ENCODE measurements at places on chromosomes 3 and 15.

DNA sequence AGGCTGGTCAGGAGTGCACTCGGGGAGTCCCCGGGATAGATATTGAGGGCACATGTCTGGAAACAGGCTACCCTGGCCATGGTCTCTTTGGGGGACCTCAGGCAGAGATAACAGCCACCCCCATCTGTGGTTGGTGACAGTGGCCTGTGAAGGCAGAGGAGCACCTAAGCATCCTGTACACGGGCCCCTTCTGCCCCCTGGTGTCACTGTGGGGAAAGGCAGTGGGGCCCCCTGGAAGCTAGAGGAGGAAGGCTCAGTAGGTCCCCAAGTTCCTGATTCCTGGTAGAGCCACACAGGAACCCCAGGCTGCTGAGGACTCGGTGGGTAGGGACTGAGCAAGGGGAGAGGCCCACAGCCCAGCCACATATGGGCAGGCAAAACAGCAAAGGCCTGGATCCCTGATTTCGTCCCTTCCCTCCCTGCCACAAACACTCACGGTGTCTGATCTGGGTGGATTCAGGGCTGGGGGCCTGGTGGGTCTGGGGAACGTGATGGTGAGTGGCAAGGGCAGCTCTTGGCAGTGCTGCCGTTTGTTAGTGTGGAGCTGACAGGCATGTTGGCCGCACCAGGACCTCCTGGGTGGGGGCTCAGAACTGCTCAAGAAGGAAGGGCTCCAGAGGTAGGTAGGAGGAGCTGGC is 14.1 kb upstream of the CXCR6 start:
- DNase-seq: no peak

GRCh38 chr15:100716456-100717085 is 114.2 kb downstream of the ASB7 start:
- DNase-seq: no peak

GRCh38 chr3:17144665-17144993 is 259.9 kb downstream of the PLCL2 start:
- DNase-seq: no peak

DNA sequence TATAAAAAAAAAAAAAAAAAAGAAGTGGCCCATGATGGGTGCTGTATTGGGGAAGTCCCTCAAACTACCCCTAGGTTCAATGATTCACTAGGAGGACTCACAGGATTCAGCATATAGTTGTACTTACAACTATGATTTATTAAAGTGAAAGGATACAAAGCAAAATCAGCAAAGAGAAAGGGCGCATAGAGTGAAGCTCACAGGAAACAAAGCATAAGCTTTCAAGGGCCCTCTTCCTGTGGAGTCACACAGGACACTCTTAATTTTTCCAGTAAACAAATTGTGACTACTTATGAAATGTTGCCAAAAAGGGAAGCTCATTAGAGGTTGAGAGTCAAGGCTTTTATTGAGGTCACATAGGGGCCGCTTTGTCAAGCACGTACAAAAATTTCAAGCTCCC is 153.7 kb upstream of the GAP43 start:
- DNase-seq: no peak

DNA sequence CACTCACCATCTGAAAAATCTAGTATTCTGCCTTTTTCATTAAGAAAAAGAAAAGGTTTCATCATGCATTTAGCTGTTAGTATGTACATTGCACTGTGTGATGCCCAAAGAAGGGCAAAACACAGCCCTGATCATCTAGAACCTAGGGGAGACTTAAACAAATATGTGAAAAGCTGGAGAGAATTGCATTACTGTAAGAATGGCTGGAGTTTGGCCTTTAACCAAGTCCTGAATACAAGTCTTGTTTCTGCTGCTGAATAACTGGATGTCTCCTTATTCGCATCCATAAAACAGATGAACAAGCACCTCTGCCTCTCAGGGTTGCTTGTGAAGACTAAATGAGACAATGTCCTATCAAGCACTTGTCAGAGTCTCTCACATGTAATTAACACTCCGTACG is 233.4 kb upstream of the LRTM1 start:
- no peak for DNase-seq

GRCh38 chr3:134640872-134641470 is 9.9 kb downstream of the KY start:
- DNase-seq: peak; percentile 43

DNA sequence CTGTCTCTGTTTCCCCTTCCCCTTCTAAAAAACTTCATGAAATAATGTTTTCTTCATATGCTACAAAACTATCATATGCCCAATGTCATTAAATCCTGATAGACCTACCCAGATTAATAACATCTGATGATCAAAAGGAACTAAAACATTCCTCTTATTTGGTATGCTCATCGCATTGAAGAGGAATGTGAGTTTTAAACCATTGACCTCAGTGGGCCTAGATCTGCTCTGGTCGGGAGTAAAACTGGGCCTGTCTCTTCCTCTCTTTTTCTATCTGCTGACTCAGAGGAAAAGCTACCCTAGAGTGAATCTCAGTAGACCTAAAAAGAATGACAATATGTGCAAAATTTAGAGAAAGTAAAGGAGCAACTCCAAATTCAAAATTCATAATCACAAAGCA is 275.8 kb downstream of the SATB1 start:
- no peak for DNase-seq

GRCh38 chr15:84982301-84982920 is 755 bp downstream of the PDE8A start:
- no peak for DNase-seq

DNA sequence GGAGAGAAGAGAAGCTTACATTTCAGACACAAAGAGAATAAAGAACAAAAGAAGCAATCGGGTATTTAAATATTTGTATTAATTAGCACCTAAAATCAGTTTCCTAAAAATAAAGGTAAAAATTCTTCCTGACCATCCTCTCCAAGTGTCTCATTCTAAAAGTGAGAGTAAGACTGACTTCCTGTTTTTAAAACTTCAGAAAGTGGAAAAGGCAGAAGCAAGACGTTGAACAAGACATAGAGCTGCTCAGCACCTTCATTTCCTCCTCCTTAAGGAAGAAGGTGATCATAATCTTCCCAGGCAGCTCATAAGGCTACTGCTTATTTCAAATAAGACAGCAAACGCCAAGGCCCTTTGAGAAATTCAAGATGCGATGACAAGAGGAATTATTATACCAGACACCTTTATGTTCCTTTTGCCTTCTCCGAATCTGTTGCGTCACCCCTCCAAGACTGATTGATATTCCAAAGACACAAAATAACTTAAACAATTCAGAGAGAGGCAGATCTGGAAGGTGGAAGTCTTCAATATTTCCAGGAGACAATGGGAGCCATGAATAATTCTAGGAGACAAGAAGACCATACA is 238.8 kb upstream of the TLE3 start:
- DNase-seq: no peak

- no peak for DNase-seq
Measured at GRCh38 chr15:67305506-67305905, 50.9 kb downstream of the IQCH start.

- DNase-seq: no peak
Measured at GRCh38 chr3:177830411-177830849, 633.1 kb upstream of the TBL1XR1 start.

GRCh38 chr3:28150465-28151206 is 90.8 kb upstream of the CMC1 start:
- DNase-seq: no peak

- no peak for DNase-seq
Measured at GRCh38 chr3:56725175-56725574, 42.1 kb upstream of the TASOR start.

DNA sequence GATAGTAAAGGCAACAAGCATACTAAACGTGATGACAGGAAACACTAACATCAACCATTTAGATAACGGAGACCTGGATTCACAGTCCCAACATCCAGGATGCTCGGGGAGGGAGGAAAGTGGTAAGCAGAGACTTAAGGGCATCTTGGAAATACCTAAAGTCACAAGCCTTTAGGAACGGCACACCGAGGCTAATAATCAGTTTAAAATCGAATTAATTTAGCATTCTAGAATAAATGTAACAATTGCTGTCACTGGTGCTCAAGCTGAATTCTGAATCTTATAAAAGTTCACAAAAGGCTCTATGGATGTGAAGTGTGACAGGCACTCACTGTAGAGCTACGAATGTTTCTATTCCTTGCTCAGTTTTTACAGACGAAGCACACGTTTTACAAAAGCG is 1.3 kb downstream of the CD47 start:
- no peak for DNase-seq

GRCh38 chr15:36152936-36153335 is 426.5 kb upstream of the CDIN1 start:
- no peak for DNase-seq

DNA sequence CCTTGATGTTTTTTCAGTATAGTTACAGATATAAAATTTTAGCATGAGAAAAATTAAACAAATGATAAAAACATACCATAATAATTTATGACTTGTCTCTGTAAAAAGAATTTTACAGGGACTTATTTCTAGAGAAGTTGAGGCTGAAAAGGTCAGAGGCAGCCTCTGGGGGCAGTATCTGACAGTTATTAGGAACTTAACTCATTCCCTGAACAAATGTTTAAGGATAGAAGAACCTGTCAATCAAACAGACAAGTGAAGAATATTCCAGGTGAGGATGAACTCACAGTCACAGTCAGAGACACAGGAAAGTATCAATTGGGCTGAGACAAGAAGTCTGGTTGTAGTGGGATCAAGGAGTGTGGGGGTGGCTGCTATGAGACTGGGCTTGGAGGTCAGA is 7.3 kb downstream of the MYLK start:
- no peak for DNase-seq

DNA sequence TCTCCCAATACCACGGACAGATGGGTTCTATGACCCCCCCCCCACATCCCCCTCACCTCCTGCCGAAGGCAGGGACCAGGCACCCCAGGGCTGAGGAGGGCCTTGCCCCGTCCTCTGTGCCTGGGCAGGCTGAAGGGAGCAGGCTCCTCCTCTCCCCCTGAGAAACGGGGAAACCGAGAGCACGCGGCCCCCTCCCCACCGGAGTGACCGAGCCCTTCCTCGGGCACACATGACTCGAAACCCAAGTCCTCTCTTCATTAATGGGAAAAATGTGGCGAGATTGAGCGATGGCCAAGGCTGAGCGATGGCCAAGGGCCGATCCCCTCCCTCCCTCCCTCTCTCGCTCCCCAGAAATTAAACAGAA is 7.0 kb downstream of the EPHB3 start:
- DNase-seq: no peak

GRCh38 chr3:9041626-9042025 is 78.4 kb upstream of the RAD18 start:
- DNase-seq: no peak

GRCh38 chr3:197454014-197454413 is 101.8 kb downstream of the BDH1 start:
- no peak for DNase-seq

DNA sequence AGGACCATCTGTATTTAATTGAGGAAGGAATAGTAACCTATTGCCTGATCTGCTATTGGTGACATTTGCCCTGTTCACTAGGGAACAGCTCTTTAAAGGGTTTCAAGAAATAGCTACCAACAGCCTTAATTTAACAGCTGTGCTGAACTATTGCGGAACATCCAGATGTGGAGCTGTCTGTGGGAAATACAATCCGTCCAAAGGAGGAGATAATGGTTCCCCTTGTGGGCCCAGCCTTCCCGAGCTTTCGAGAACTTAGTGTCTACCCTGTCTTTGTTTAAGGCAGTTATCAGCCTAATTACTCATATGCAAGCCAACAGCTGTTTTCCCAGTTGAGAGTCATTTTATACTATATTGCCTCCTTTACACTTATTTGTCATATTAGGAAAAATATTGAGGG is 398.6 kb downstream of the WDR72 start:
- no peak for DNase-seq

GRCh38 chr15:71180986-71181853 is 65.9 kb downstream of the THSD4 start:
- no peak for DNase-seq

Data from DMS 273 treated with DMSO at 0.1 percent for 48 hours (cell line).